Stimulated activated CD4-positive, alpha-beta T cell treated with anti-CD3 and anti-CD28 coated beads, Interleukin-1b, Interleukin-23, amount 100 ng/mL, for 1 hour (primary cell): ENCODE measurements at places on chromosomes 3 and 15.

DNA sequence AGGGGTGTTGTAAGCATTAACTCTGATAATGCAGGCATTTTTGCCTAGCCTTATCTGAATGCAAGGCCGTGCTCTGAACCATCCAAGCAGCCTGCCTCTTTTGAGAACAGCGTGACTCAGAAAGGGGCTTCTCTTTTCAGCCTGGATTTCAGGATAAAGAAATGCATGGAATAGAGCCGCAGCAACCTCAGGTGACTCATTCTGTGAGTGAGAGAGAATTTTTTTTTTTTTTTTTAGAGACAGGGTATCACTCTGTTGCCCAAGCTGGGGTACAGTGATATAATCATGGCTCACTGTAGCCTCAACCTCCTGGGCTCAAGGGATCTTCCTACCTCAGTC is 20.6 kb upstream of the PDE8A start:
- DNase-seq, result no peak

- DNase-seq, result no peak
Observed at GRCh38 chr15:98943601-98944151, 63.9 kb downstream of the PGPEP1L start.

GRCh38 chr3:52044869-52045619 is 11.3 kb downstream of the DUSP7 start:
- DNase-seq, result no peak

GRCh38 chr3:13702286-13702685 is 153.4 kb downstream of the FBLN2 start:
- no peak for DNase-seq

GRCh38 chr3:5560199-5560598 is 372.7 kb downstream of the EDEM1 start:
- DNase-seq, result no peak

DNA sequence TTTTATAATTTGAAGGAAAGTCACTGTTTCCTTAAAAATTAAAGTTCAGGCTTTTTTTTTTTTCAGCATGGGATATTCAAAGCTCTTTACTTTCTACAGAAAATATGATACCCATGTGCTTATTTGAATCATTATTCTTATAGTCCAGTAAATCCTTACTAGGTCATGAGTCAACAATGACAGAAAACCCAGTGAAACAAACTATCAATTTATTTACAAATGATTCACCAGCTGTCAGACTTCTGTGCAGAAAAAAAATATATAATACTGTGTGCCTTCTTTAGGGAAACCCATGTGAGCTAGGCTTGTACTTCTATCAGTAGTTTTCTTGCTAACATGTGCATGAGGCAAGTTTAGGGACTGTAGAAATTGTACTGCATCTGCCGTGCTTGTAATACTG is 1.2 kb downstream of the ACP3 start:
- no peak for DNase-seq

DNA sequence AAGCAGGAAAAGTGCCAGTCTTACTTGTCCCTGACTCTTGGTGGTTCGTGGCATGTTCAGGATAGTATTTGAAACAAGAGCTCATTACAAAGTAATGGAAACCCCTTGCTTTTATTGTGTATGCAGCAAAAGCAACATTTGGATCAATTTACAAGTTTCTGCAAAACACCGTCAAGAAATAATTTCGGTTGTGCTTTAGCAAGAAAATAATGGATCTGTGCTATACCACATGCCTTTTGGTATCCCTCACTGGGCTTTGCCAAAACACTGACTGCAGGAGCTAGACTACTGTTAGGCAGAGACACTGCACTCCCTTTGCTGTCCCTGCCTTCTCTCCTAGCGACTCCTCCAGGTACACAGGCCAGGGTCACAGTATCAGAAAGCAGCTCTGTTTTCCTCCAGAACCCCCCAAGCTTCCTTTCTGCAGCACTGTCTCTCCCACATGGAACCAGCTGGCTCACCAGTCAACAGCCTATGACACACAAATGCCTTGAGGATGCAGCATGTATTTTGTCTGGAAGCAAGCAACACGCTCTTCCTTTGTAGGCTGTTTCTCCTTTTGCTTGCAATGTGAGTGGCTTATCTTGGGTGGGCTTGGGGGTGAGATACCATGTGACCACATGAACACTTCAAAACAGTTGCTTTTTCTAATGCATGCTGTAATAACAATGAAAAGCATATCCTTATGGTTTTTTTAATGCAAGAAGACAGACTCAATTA is 111.4 kb downstream of the PGPEP1L start:
- no peak for DNase-seq
